ENCODE measurements at places on chromosomes 5 and 9. TPM values are rescaled to one million over a fixed set of nuclear protein-coding genes. Genes with fewer than 3 reads are reported as not detected.

Gene PHF24
- 0.11 TPM for total RNA-seq

Gene PCDHB15
- total RNA-seq: not detected

Gene ZFP2
- 0.18 TPM for total RNA-seq

Gene DRD1
- total RNA-seq: not detected

Gene ANKRD31
- 0.28 TPM for total RNA-seq

Gene PRRT1B
- not detected for total RNA-seq

Gene PLEKHG4B
- total RNA-seq: not detected

Gene C1QTNF2
- total RNA-seq: not detected

DNA sequence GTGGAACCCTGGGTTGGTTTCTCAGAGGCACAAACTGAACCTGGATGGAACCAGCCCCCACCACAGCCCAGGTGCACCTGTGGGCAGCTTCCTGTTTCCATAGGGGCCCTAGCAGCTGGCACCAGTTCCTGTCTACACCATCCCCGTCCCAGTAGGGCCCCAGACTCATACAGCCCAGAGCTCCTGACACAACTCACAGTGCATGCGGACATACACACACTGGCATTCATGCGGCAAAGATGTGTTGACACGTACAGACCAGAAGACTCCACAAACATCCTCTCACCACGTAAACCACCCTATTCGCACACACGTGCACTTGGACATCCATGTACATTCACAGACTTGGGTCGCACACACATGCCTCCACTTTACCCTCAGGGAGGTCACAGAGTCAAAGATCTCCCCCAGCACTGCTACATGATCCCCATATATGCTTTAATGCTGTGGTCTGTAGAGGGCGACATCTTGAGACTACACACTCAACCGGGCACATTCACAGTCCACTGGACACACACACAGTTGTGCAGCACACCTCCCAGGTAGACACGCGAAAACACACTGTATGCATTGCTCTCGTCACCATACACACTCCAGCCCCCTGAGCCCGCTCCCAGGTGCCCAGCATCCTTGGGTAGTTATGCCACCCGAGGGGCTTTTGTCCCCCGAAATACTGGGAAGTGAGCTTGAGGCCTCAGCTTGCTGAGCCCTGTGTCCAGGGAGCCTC is 22.4 kb downstream of the CXXC5 start:
- no peak for DNase-seq

DNA sequence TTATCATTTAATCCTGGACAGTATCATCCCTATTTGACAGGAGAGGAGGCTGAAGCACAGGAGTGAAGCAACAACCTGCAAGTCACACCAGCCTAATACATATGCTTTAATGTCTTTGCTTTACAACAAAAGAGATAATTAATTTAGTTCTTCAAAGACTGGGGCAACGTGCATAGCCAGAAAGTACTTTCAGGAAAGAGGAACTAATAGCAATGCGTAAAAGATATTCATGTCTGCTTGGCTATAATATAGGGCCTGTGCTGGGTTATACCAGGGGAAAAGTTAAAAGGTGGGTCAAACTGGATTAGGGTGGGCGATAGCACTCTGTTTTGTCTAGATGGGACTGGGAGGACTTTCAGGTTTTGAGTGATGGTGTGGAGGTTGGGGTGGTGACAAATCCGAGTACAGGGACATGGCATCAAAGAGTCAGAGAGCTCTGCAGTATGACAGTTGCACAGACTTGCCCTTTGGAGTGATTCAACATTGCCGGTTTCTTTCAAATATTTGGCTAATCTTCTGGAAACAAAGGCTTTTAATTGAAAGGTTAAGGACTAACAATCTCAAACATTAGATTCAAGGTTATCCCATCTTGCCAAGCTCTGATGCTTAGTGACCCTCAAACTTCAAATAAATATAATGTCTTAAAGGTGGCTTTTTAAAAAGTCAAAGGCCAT is 11.9 kb downstream of the DAB2 start:
- no peak for DNase-seq

- DNase-seq: no peak
Measured at GRCh38 chr5:167014401-167015056, 1276.9 kb upstream of the WWC1 start.

GRCh38 chr9:96193236-96193755 is 108.7 kb downstream of the HSD17B3 start:
- no peak for DNase-seq

DNA sequence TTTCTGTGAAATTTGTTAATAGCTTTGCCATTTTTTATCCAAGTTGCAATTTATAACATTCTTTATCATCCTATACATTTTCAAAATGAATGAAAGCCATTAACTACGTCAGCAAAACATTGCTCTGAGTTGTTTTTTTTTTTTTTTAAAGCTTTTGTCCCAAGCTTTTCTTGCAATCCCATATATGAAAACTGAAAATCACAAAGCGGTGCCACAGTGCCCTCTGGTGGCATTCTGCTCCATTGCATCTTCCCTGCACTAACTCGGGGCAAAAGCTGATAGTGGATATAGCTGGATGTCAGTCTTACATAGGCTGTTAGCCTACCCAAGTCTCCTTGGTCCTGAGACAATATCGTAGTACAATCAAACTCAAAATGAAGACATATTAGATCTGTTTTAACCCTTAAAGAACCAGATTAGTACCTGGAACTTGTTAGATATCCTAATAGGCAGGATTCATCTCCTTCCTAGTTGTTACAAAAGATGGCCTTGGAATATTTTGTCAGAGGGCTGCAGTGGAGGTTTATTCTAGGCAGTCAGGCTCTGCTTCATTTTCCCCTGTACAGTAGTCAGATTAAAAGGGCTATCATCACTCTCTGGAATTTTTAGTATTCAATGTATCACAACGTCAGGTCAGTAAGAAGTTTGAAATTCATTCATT is 669.9 kb downstream of the PTPRD start:
- peak; percentile 12 for DNase-seq

GRCh38 chr9:99911600-99911999 is 5.1 kb downstream of the STX17 start:
- DNase-seq: no peak

DNA sequence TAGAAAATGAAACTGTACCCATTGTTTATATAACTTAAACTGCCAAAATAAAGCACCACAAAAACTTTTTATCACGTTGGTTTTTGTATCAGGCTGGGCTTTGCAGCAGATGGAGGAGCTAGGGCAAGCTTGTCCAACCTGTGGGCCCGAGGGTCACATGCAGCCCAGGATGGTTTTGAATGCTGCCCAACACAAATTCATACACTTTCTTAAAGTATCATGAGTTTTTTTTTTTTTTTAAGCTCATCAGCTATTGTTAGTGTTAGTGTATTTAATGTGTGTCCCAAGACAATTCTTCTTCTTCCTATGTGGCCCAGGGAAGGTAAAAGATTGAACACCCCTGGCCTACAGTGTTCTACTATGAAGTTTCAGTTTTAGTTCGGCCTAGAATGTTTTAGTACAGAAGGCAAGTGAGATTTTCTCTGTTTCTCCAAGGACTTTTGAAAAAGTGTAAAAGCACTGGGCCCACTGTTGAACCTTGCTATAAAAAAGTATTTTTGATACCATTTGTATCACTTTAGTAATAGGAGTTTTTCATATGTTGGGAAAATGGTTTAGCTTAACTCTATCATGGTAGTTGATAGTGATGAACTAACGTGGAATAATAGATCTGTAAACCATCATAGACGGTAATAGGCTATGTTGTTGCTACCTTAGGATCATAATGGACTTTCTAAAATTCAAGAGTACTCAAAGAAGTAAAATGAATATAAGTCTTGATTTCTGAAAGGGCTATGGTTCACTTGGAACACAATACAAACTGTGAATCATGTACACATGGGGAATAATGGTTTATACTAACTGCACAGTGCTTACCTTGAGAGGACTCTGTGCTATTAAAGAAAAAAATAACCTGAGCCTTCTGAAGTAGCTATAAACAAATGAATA is 2.9 kb downstream of the CDKN2A start:
- DNase-seq: no peak

- no peak for DNase-seq
Measured at GRCh38 chr5:95728494-95729114, 2.5 kb upstream of the RHOBTB3 start.

GRCh38 chr5:102547141-102548035 is 48.6 kb upstream of the SLCO6A1 start:
- no peak for DNase-seq

GRCh38 chr5:141640698-141641097 is 3.9 kb downstream of the RELL2 start:
- no peak for DNase-seq

GRCh38 chr5:39547553-39548154 is 122.9 kb upstream of the DAB2 start:
- no peak for DNase-seq

GRCh38 chr9:26260238-26260637 is 582.0 kb upstream of the TUSC1 start:
- DNase-seq: no peak

GRCh38 chr5:93721511-93721910 is 19.9 kb downstream of the POU5F2 start:
- DNase-seq: no peak

- DNase-seq: no peak
Measured at GRCh38 chr9:128481561-128481960, 23.0 kb upstream of the GLE1 start.

GRCh38 chr5:149930749-149931574 is 13.6 kb downstream of the PDE6A start:
- no peak for DNase-seq

- no peak for DNase-seq
Measured at GRCh38 chr5:44046619-44047364, 342.4 kb downstream of the FGF10 start.

DNA sequence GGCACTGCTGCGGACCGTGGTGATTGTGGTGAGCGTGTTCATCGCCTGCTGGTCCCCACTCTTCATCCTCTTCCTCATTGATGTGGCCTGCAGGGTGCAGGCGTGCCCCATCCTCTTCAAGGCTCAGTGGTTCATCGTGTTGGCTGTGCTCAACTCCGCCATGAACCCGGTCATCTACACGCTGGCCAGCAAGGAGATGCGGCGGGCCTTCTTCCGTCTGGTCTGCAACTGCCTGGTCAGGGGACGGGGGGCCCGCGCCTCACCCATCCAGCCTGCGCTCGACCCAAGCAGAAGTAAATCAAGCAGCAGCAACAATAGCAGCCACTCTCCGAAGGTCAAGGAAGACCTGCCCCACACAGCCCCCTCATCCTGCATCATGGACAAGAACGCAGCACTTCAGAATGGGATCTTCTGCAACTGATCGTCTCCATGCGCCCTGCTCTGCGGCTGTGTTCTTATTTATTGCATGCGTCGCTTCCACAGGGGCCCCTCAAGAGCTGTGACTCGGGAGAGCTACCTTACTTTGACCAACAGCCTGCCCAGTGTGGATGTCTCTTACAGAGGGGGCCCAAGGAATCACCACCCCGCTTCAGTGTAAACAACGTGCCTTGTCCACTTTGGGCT is 10.8 kb downstream of the S1PR3 start:
- no peak for DNase-seq

DNA sequence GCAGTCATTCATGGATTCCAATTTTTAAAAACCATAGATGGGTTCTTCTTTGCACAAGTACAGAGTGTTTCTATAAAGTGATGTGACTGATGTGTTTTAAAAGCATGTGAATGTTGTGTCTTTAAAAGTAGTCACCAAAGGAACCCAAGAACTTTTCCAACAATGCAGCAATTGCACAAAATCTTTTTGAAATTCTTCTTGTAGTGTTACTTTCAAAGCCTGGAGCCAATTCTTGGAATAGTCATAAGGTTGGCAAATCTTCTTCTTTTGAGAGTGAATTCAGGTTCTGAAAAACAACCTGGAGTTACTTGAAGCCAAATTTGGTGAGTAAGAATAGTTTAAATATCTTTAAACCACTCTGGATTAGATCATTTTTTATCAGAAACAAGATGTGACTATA is 10.5 kb downstream of the GRAMD2B start:
- DNase-seq: no peak

DNA sequence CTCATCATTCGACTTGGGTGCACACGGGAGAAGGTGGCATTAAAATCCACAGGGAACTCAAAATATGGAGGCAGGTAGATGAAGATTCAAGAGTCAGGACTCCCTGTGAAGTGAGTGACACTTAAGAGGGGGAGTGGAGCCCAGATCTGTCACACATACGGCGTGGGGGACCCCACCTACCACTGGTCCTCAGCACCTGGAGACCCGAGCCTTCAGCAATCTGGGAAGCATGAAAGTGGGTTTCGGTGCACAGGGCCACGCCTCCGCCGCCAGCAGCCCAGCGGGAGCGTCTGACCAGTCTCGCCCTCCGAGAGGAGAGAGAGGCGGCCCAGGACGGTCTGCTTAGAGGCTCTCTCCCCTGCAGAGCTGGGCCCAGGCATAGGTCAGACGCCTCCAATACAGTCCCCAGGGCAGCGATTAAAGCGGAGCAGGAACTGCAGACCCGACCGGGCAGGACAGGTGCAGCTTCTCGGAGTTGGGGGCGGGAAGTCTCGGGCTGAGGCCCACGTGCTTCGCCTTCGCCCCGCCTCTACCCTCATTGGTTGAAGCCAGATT is 639 bp upstream of the SLC2A8 start:
- DNase-seq: no peak

- no peak for DNase-seq
Measured at GRCh38 chr5:115379622-115380344, 83.3 kb upstream of the CCDC112 start.

- no peak for DNase-seq
Measured at GRCh38 chr9:121672213-121672612, 20.8 kb downstream of the DAB2IP start.

GRCh38 chr5:89596821-89597220 is 713.8 kb upstream of the MEF2C start:
- DNase-seq: no peak

GRCh38 chr5:180105827-180106312 is 34.3 kb upstream of the RNF130 start:
- no peak for DNase-seq

DNA sequence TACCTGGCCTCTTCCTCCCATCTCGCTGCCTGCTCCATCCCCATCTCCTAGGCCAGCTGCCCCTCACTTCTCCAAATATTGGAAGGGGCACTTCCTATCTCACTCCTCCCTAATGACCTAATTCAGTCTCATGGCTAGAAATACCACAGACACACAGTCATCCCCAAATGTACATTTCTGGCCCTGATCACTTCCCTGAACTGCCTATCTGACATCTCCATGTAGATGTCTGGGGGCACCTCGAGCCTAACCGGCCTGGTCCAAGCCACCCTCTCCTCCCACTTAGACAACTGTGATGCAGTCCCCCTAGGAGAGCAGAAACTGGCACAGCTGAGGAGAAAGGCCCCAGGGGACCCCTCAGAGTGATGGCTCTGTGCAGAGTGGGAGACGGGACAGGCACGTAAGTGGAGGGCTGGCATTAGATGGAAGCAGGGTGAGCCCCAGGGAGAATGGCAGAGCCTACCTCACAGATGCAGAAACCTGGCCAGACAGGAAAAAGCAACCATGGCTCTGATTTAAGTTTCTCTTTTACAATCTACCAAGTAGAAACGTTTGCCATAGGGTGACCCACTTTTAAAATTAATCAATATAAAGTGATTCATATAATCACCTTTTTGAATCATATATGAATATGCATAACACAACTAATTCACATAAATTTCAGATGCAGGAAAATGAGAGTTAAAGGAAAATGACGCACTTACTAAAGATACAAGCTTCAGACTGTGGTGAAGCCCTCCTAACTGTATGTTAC is 22.1 kb downstream of the CAMSAP1 start:
- no peak for DNase-seq

Measured in activated T-helper 2 cell treated with anti-CD3 and anti-CD28 coated beads, Interferon-gamma antibody, Interleukin-2, Interleukin-4, amounts not matched to agents 10 μg/mL and 5 μg/mL and 100 μg/mL, durations not matched to agents 14 hours and 24 hours and 36 hours (primary cell).